ENCODE measurements at places on chromosomes 13 and 19. TPM values are rescaled to one million over a fixed set of nuclear protein-coding genes. Genes with fewer than 3 reads are reported as not detected.

ZNF468 gene
- total RNA-seq: 43.4 TPM

CELF5 gene
- total RNA-seq: 13.4 TPM

KCTD12 gene
- total RNA-seq: 197 TPM

MBD3L3 gene
- not detected for total RNA-seq

C13orf46 gene
- 1.7 TPM for total RNA-seq

GAPDHS gene
- 0.38 TPM for total RNA-seq

SLC7A10 gene
- total RNA-seq: 1.6 TPM

RAB3A gene
- total RNA-seq: 21.1 TPM

FBXO17 gene
- 25.0 TPM for total RNA-seq

PLVAP gene
- total RNA-seq: 34.9 TPM

ZNF93 gene
- total RNA-seq: 27.5 TPM

SRRM5 gene
- total RNA-seq: not detected

PGLYRP2 gene
- not detected for total RNA-seq

FFAR3 gene
- total RNA-seq: 0.44 TPM

PLPP2 gene
- total RNA-seq: 12.6 TPM

FCER2 gene
- not detected for total RNA-seq

ATCAY gene
- 23.2 TPM for total RNA-seq
